ENCODE measurements at places on chromosomes 7 and 10. TPM values are rescaled to one million over a fixed set of nuclear protein-coding genes. Genes with fewer than 3 reads are reported as not detected.

- DNase-seq: no peak
These were observed 260.1 kb downstream of the DNAJB6 start for GRCh38 chr7:157596881-157597280.

DNA sequence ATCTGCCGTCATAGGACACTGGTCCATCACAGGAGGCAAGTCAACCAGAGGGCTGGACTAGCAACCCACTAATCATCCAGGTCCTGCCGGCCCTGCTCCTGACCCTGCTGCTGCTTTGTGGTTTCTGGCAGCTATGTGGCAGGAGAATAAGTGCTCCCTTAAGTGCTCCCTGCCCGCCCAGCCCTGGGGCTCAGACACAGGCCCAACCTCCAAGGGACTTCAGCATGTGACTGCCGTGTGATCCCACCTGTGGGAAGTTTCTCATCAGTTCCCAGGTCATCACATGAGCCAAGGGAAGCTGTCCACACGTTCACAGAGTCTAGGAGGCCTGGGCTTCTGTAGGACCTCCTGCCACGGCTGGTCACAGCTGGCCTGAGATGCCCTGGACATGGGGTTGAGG is 34.2 kb upstream of the ZNF488 start:
- DNase-seq: no peak

DNA sequence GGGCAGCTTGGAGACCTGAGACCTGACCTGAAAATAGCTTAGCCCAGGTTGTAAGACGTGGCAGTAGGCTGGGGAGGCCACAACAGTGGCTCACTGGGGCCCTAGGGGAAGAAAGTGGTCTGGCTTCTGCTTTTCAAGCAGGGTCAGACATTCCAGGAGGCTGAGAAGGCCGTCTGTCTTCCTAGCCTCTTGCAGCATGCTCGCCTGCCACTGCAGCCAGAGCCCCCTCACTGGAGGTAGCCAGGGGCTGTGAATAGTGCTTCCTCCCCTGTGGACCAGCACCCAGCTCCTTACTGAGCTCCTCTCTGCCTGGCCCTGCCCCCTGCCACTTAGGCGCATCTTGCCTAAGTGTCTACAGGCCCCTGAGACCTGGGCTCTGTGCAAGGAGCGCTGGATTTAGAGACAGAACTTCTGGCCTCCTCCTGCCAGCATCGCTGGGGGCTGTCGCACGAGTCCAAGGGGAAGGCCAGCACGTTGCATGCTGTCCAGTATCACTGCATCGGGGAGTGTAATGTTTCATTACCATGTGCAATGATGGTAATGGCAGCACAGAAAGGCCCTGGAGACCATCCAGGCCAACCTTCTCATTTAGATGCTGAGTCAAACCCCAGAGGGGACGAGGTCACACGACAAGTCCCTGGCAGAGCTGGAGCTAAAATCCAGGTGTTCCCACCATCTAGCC is 12.7 kb downstream of the ZMIZ1 start:
- DNase-seq: no peak

DNA sequence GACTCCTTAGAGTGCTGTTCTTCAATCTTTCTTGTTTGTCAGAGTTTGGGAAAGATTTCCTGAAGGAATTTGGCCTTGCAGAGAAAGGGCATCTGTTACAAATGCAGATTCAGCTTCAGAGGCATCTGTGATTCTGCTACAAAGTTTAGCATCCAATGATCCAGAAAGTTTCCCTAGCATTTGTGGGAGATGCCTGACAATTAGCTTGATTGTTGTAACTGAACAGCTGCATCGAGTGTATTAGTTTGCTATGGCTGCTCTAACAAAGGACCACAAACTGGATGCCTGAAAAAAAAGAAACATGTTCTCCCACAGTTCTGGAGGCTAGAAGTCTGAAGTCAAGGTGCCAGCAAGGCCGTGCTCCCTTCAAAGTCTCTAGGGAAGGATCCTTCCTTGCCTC is 365.1 kb downstream of the GRID1 start:
- no peak for DNase-seq

APBB1IP gene
- total RNA-seq: 196 TPM

Measured in OCI-LY7 (cell line).